ENCODE measurements at places on chromosomes 2 and 18.

GRCh38 chr2:239393388-239393940 lies 7.4 kb downstream of the HDAC4 start:
- no peak for DNase-seq

GRCh38 chr2:177295484-177295883 lies 31.0 kb upstream of the NFE2L2 start:
- DNase-seq, result no peak

DNA sequence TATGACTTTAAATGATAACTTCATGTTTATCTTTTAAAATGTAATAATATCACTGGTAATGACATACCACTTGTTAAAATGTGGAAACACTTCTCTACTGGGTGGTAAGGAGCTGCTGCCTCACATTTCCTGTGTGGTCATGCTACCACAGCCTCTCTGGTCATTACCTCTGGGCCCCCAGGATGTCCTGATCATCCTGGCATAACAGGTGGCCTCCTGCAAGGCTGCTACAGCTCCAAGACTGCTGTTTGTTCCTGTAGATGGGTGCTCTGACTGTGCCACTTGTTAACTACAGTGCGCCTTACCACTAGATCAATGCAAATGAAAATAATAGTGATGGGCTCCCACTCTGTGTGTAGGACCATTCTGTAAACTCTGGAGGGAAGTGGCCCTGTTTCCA lies 500.2 kb upstream of the SPRED2 start:
- no peak for DNase-seq

GRCh38 chr2:223901854-223902253 lies 43.3 kb downstream of the WDFY1 start:
- no peak for DNase-seq

- DNase-seq, result no peak
Measured at GRCh38 chr18:2984091-2984490, 28.9 kb downstream of the LPIN2 start.

GRCh38 chr2:240589850-240590525 lies 3.5 kb downstream of the CAPN10 start:
- no peak for DNase-seq

DNA sequence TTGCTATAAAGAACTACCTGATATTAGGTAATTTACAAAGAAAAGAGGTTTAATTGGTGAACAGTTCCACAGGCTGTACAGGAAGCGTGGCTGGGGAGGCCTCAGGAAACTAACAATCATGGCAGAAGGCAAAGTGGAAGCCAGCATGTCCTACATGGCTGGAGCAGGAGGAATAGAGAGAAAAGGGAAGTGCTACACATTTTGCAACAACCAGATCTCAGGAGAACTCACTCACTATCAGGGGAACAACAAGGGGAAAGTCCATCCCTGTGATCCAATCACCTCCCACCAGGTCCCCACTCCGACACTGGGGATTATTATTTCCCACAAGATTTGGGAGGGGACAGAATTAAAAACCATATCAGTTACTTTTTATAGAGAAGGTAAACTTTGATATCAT lies 273.5 kb upstream of the MMADHC start:
- DNase-seq, result no peak

- no peak for DNase-seq
Measured at GRCh38 chr2:26448651-26449050, 29.3 kb downstream of the OTOF start.

GRCh38 chr2:45586600-45586999 lies 24.5 kb downstream of the SRBD1 start:
- no peak for DNase-seq

GRCh38 chr2:233486357-233486756 lies 80.2 kb downstream of the USP40 start:
- no peak for DNase-seq

DNA sequence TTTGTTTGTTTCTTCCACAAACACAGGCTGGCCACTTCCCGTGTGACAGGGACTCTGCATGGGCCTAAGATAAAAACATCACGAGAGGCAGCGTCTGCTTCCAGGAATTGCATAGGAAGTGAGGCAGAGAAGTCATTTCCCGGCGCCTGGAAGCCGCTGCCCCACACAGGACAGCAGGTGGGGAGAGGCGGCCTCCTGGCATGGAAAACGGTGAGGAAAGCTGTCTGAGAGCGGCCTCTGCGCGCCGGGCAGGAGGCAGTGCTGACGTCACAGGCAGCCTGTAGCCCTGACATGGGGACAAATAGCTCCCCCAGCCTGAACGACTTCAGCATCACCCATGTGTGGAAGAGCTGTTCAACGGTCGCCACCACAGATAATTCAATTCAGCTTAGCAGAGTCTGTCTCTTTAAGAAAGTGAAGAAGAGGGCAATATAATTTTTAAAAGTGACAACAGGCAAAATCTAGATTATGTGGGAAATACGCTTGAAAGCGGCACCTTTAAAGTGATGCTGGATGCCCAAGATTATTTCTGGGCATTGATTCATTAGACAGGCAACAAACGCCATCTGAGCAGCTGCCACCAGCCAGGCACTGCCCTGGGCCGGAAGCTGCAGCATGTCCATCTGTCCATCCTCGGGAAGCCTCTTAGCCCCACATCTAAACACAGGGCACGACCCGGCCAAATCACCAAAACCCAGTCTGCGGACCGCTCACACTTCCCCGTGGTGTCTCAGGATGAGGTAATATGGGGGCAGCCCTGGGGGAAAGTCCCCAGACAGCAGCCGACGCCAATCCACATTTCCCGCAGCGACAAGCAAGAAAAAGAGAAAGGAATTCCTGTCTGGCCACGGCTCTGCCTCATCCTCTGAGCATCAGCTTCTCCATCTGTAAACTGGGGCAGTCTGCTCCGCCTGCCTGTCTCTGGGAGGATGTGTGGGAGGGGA lies 138.9 kb downstream of the PXDN start:
- no peak for DNase-seq

DNA sequence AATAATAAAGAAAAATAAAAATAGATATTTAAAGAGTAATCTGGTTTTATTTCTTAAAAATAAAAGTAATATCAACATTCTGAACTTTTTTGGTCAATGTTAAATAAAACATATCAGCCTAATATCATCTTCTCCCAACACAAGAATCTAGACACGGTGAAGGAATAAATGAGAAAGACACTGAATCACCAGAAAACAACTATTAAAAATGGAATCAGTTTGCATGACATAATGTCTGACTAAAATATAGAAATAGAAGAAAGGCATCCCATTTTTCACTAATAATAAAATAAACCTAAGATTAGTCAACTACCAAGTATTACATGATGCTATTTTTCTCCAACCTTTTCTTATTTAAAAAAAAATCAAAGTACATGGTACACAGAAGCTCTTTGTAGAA lies 30.8 kb upstream of the TNFAIP6 start:
- DNase-seq, result no peak

All from RWPE1 (cell line).